ENCODE measurements at places on chromosomes 11 and 22. TPM values are rescaled to one million over a fixed set of nuclear protein-coding genes. Genes with fewer than 3 reads are reported as not detected.

The TSPAN32 gene
- total RNA-seq: 15.2 TPM

The MIAT gene
- total RNA-seq: 2.0 TPM

The BACE1 gene
- total RNA-seq: 20.3 TPM

The C11orf71 gene
- total RNA-seq: 6.5 TPM

The OR51B4 gene
- not detected for total RNA-seq

The AMOTL1 gene
- total RNA-seq: 59.5 TPM

The DESI1 gene
- total RNA-seq: 62.3 TPM

- DNase-seq: no peak
- H3K27ac ChIP-seq: no peak overlapping the region
- no peaks in the 10 kb centered on the region for H3K4me1 ChIP-seq
- H3K27me3 ChIP-seq: no peaks in the 10 kb centered on the region
- H3K4me3 ChIP-seq: no peak overlapping the region
- no peaks in the 10 kb centered on the region for H3K36me3 ChIP-seq
Observed at GRCh38 chr22:47334601-47335000, 572.2 kb downstream of the TBC1D22A start.

DNA sequence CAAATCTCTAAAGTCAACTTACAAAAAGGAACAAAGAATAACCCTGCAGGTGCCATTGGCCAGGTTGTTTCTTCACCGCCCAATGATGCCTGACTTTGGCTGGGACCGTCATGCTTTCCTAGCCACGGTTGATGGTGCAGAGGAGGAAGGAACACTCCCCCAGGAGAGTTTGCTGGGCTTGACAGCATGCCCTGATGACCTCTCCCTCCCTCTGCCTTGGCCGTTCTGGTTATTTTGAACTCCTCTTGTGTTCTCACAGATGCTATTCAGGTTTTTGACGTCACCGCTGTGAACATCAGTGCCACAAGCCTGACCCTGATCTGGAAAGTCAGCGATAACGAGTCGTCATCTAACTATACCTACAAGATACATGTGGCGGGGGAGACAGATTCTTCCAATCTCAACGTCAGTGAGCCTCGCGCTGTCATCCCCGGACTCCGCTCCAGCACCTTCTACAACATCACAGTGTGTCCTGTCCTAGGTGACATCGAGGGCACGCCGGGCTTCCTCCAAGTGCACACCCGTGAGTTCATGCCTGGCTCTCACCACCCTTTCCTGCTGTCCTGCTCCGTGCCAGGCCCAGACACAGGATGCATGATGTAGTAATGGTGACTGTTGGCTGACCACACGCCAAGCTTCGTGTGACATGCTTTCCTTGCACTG, 89.0 kb upstream of the OR4B1 start:
- no peak overlapping the region for H3K27ac ChIP-seq
- DNase-seq: no peak
- peaks cover 6% of the 10 kb centered on the region for H3K36me3 ChIP-seq
- no peaks in the 10 kb centered on the region for H3K4me1 ChIP-seq
- H3K4me3 ChIP-seq: no peak overlapping the region
- H3K27me3 ChIP-seq: no peaks in the 10 kb centered on the region

DNA sequence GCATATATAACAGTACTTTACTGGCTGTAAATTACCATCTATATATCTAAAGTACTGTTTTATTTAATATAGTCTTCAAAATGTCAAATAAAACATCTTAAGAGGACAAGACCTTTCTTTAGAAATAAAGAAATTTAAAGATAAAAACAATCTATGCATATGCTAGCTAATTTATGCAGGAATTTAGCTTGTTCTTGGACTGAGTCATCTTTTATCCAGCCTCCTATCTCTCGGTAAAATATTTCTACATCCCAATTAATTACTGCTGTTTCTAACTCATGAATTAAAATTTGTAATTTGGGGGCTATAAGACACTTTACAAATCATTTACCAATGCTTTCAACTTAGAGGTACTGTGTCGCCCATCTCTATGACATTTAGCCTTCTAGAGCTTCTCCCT, 72.8 kb upstream of the DDI1 start:
- DNase-seq: no peak
- no peak overlapping the region for H3K27ac ChIP-seq
- no peaks in the 10 kb centered on the region for H3K27me3 ChIP-seq
- H3K4me3 ChIP-seq: no peak overlapping the region
- H3K4me1 ChIP-seq: no peaks in the 10 kb centered on the region
- no peaks in the 10 kb centered on the region for H3K36me3 ChIP-seq

DNA sequence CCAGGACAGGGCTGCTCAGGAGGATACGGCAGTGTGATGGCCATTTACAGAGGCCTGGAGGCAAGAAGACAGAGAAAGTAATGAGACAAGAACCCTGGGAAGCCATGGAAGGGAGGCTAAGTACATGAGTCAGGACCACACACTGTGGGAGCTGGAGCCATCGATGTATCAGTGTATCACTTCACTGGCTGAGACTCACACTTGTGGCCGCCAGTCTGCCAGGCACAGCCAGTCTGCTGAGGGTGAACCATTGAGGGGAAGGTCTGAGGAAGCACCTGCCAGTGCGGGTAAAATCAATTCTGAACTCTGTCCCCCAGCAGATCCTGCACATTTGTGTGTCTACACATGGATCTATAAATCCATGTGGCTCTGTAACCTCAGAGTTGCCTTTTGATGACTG, 195.6 kb downstream of the GRIK4 start:
- H3K36me3 ChIP-seq: no peaks in the 10 kb centered on the region
- H3K27ac ChIP-seq: no peak overlapping the region
- DNase-seq: no peak
- H3K4me1 ChIP-seq: no peaks in the 10 kb centered on the region
- H3K4me3 ChIP-seq: no peak overlapping the region

DNA sequence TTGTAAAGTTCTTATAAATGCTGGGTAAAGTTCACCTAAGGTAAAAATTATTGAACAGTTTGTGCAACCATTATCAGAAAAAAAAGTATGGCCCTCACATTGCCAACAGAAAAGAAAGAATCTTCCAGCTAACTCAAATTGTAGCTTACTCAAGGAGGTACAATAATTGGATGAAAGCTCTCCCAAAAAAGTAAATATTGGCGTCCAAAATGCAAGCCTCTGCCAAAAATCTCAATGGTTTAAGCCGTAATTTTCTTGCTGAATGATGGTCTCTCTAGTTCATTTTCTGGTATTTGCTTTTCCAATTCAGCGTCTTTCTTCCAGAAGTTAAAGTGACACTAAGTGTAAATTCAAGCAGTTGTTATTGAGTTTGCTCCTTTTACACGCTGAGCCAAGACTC, 727.3 kb downstream of the LRRC4C start:
- H3K4me3 ChIP-seq: no peak overlapping the region
- no peaks in the 10 kb centered on the region for H3K36me3 ChIP-seq
- no peaks in the 10 kb centered on the region for H3K4me1 ChIP-seq
- DNase-seq: no peak
- H3K27me3 ChIP-seq: no peaks in the 10 kb centered on the region
- H3K27ac ChIP-seq: no peak overlapping the region

DNA sequence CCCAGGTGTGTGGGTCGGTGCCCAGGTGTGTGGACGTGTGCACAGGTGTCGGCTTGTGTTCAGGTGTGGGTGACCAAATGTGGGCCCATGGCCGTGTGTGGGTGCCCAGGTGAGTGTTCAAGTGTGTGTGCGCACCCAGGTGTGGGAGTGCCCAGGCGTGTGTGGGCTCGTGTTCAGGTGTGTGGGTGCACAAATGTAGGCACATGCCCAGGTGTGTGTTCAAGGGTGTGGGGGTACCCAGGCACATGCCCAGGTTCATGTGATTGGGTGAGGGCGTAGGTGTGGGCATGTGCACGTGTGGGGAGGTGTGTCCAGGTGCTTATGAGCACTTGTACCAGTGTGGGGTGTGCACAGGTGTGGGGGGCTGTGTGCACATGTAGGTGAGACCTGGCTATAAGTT, 42.8 kb downstream of the MOB2 start:
- no peak for DNase-seq
- peaks cover 8% of the 10 kb centered on the region for H3K4me1 ChIP-seq
- no peaks in the 10 kb centered on the region for H3K27me3 ChIP-seq
- no peak overlapping the region for H3K27ac ChIP-seq

DNA sequence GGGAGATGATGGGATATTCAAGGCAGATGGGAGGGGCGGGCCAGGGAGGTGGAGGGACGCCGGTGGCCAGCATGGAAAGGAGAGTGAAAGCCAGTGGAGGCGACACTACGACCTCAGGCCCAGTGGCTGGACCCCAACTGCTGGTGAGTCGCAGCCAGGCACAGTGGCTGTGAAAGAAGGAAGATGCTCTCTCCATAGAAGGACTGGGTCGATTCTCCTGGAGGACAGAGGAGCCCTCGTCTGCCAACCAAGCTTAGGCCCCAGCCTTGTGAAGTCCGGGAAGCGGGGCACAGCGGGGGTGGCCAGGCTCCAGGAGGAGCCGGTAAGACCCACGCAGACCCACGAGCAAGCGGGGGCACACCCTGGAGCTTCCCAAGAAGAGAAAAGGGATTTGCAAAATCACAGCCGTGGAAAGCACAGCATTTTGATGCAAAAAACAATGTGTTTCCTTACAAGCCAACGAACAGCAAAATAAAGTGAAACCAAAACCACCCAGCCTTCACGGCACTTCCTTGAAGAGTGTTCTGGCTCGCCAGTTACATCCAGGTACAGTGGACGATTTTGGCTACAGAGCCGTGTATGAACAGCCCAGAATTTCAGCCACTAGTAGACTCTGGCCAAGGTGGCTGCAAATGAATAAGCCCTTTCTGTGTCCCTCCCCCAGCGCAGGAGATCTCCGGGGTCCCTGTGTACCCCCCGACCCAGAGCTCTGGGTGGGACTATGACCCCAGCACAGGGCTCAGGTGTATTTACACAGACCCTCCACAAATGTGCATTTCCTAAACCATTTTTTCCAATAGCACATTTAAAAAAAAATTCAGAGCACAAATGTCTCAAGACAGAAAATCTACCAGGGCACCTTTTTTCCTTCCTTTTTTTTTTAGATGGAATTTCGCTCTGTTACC, 96.9 kb downstream of the TRMU start:
- no peak overlapping the region for H3K4me3 ChIP-seq
- no peak overlapping the region for H3K27ac ChIP-seq
- H3K36me3 ChIP-seq: no peaks in the 10 kb centered on the region
- H3K4me1 ChIP-seq: no peaks in the 10 kb centered on the region

GRCh38 chr11:63501236-63501635, 4.6 kb upstream of the LGALS12 start:
- H3K4me3 ChIP-seq: no peak overlapping the region
- no peak for DNase-seq
- H3K36me3 ChIP-seq: no peaks in the 10 kb centered on the region
- H3K27ac ChIP-seq: no peak overlapping the region

DNA sequence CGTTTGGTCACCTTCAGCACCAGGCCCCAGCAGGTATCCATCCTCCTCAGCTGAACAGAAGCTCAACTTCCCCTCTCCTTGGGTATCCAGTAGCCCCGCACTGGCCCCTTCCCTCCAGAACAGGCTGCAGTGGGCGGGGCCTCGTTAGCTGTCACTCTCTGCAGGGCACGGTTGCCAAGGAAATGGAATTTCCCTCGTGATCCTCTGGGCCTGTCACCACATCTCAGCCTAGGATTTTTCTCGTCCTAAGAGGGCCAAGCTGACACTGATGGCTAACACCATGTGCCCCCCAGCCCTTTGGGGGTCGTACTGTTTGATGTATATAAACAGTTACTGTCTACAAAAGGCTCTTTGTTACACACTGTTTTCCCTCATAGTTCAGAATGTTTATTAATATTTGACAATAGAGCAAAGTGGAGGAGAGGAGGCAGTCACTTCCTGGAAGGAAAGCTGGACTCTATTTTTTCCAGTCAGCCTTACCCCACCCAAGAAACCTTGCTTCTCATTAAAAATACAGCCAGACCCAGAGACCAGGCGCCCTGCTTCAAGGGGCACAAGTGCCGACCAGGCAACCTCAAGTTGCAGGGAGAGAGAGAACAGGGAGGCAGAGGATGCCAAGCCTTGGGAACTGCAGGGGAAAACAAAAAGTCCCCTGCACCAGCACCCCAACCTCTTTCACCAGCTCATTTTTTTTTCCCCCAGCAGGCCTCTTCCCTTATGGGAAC, 44.5 kb downstream of the FEZ1 start:
- peak; percentile 81 for DNase-seq
- no peaks in the 10 kb centered on the region for H3K36me3 ChIP-seq
- peaks cover 25% of the 10 kb centered on the region for H3K4me1 ChIP-seq
- peak overlapping the region; percentile 83 for H3K27ac ChIP-seq
- H3K27me3 ChIP-seq: no peaks in the 10 kb centered on the region

DNA sequence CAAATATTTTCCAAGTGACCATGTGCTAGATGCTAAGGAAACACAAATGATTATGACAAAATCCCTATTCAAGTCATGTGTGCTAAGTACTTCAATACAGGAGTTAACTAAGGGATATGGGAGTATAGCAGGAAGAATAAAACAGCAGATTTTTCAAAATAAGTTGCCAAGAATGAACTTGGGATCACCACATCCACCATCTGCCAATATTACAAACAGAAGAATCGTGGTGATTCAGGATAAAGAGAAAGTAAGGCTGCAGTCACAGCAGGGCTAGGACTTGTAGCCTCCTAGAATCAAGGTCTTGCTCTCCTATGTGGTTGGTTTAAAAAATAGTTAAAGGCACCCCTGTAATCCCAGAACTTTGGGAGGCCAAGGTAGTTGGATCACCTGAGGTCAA, 34.3 kb downstream of the MRTFA start:
- no peaks in the 10 kb centered on the region for H3K27me3 ChIP-seq
- H3K4me1 ChIP-seq: no peaks in the 10 kb centered on the region
- H3K27ac ChIP-seq: no peak overlapping the region
- no peak for DNase-seq
- H3K36me3 ChIP-seq: no peaks in the 10 kb centered on the region
- H3K4me3 ChIP-seq: no peak overlapping the region

DNA sequence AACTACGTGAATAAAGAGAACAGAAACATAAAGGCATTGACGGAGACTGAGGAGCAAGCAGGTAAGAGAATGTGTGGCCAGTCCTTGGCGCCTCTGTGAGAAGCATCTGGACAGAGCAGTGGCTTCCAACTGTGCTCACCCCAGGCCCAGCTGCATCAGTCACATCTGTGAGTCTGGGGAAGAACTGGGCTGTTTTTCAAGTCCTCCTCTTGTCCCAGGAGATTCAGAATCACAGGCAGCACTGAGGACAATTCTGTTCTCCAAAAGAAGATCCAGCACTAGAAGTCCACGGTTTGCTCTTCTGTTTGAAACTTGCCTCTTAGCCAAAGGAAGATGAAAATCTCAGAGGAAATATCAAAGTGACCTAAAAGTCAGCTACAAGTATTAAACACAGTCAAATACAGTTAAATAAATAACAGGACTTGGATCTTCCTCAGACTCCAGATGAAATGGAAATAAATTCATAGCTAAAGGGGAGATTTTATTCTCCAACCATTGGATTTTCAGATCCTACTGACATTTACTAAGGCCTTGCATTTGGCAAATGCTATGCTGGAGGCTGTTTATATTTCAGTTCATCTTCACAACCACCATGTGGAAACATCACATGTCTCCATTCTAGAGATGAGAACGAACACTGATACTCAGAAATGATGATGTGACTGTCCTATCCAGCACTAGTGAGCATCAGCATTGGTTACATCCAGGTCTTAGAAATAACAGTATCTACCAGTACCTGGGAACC, 14.1 kb downstream of the FAM181B start:
- H3K36me3 ChIP-seq: no peaks in the 10 kb centered on the region
- peaks cover 14% of the 10 kb centered on the region for H3K4me1 ChIP-seq
- no peak for DNase-seq
- no peak overlapping the region for H3K27ac ChIP-seq
